ENCODE measurements at places on chromosomes 11 and 22. TPM values are rescaled to one million over a fixed set of nuclear protein-coding genes. Genes with fewer than 3 reads are reported as not detected.

DNA sequence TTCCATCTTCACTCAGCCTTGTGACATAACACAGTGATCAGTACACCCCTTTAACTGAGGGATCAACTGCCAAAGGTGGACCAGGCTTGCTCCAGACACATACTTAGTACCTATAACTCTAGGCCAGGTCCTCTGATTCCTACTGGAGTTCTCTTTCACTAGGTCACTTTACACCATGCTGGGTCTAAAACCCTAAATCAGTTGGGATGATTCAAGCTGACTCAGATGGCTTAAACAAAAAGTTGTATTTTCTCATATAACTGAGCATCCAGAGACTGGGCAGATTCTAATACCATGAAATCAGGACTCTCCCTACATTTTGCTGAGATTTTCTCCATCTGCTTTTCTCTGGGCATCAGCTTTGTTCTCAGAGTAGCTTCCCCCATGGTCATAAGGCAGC lies 26.0 kb upstream of the FLI1 start:
- DNase-seq = no peak

- no peak for DNase-seq
These were observed 27.2 kb downstream of the ACAT1 start for GRCh38 chr11:108148556-108148955.

- DNase-seq = peak; percentile 48
These were observed 26.4 kb upstream of the OAF start for GRCh38 chr11:120184371-120184945.

The HSCB gene
- 11.6 TPM for total RNA-seq

GRCh38 chr11:125164422-125165110 lies at the start of gene PKNOX2:
TSS of gene PKNOX2 (plus strand) at chr11:125164751. CDS start at chr11:125351306, 186,555 bp downstream.
- DNase-seq = peak; percentile 97

GRCh38 chr22:42368379-42369249 lies 63.6 kb downstream of the NFAM1 start:
- DNase-seq = no peak

GRCh38 chr11:13251966-13252365 lies 25.6 kb upstream of the BMAL1 start:
- no peak for DNase-seq

DNA sequence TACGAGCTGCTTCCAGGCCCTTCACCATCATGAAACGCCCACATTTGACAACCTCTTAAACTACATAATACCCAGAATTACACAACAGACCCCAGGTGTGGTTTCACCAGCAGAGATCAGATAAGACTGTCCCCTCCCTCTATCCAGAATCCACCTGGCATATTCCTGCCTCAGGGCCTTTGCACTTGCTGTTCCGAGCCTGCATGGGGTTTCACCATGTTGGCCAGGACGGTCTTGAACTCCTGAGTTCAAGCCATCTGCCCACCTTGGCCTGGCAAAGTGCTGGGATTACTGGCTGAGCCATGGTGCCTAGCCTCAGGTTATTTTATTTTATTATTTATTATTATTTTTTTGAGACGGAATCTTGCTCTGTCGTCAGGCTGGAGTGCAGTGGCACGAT lies 73.4 kb downstream of the FBXO7 start:
- DNase-seq = no peak

GRCh38 chr11:69449320-69450063 lies 32.0 kb upstream of the LINC01488 start:
- DNase-seq = no peak

GRCh38 chr22:11627798-11628650 lies 3900.0 kb upstream of the OR11H1 start:
- DNase-seq = peak; percentile 88

- no peak for DNase-seq
These were observed 98.8 kb downstream of the CRYBB2 start for GRCh38 chr22:25318081-25318823.

- peak; percentile 75 for DNase-seq
These were observed 524.5 kb downstream of the BRD1 start for GRCh38 chr22:49303061-49303735.

- no peak for DNase-seq
These were observed 44.6 kb downstream of the SPATA19 start for GRCh38 chr11:133800666-133801065.

- peak; percentile 94 for DNase-seq
These were observed 194.1 kb downstream of the IGLL1 start for GRCh38 chr22:23385678-23386631.

GRCh38 chr11:40354121-40354520 lies 1105.3 kb downstream of the LRRC4C start:
- DNase-seq = no peak

- no peak for DNase-seq
These were observed 84.2 kb upstream of the SLC25A18 start for GRCh38 chr22:17479135-17479534.

- no peak for DNase-seq
These were observed 105.8 kb downstream of the DSCAML1 start for GRCh38 chr11:117691218-117691514.

The CDK2AP2 gene
- total RNA-seq = 37.4 TPM

DNA sequence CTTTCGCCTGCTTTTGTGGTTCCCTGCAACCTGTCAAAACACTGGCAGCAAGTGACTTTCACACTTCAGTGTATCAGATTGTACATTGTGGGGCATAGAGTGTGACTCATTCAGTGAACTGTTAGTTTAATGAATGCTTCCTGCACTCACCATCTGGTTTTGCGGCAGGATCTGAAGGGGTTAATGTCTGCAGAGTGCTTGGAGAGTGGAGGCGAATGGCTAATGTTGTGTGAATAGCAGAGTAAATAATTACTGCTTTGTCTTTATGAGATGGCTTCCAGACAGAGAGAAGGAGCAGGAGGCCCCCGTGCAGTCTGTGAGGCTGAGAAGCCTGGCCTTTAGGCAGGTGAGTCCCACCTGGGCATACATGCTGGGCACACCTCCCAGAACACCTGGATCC lies 454.3 kb upstream of the KIRREL3 start:
- no peak for DNase-seq

DNA sequence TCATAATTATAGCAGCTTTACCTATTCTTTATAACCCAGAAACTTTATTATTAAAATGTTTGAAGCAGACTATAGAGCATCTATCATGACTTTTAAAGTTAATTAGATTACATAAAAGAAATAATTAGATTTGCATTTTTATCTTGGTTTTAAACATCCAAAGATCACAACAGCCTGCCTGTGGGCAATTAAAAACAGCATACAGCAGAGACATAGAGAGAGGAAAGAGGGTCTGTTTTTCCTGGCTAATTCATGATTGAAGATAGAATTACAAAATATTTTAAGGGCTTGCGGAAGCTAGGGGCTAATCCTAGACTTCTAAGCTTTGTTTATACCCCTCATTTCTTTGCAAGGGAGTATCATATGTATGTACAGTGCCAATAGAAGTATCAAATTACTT lies 178.1 kb downstream of the SOX6 start:
- DNase-seq = no peak

The PVALB gene
- not detected for total RNA-seq

DNA sequence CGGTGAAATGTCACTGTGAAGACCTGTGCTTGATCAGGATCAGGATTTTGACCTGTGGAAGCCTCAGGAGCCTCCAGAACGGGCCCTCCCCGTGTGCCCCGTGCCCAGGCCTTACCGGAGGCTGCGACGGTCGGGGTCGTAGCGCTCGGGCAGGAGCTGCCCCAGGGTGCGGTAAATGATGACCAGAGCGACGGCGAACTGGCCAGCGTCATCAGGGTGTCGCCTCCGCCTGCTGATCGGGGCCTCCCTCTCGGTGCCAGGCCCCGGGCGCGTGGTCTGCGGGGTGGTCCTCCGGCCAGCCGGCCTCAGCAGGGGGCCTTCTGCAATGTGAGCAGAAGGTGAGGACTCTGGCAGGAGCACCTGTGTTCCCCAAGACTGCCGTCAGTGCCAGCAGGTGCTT lies 46.2 kb downstream of the TRMU start:
- no peak for DNase-seq

GRCh38 chr11:119338318-119338890 lies 2.3 kb downstream of the C1QTNF5 start:
- DNase-seq = peak; percentile 91

- no peak for DNase-seq
These were observed 568 bp upstream of the BIK start for GRCh38 chr22:43109921-43110443.

GRCh38 chr11:60563553-60564235 lies 48.5 kb downstream of the MS4A13 start:
- DNase-seq = no peak

GRCh38 chr22:49771266-49772065 lies 56.2 kb downstream of the BRD1 start:
- no peak for DNase-seq

DNA sequence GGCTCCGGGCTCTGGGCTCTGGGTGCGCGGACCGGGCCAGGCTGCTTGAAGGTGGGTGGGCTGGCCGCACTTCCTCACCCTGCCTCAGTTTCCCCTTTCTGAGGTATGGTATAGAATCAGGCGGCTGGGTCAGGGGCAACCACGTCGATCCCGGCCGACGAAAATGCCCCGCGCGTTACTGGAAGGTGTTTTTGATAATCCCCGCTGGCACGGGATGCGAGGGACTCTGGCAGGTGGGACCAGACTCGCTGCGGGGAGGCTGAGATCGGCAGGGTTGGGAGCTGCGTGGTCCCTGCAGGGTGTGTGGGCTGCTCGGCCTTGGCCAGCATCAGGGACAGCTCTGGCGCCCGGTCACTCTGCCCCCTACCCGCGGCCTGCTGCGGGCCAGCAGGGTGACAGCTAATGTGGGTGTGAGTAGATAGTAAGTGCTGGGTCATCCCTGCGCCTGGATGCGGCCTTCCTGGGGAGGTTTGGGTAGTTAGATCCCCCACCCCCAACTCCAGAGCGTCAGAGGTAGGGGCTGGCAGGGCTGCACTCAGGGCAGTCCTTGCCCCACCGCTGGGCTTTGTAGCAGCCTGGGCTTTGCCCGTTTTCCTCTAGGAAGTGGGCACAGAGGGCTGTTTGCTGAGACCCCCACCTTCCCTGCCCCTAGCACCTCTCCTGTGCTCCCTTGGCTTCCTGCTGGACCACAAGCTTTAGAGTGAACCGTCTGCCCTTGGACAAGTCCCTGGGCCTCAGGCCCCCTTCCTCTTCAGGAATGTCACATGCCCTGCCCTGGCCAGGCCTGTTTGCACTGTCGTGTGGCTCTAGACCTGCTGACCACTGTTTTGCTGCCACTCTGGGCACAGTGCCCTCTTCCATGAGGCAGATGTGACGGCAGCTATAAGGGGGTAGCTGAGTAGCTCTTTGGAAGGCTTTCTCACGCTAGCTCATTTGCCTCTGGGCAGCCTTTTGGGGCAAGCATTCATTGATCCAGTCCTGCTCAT lies 579 bp downstream of the TANGO2 start:
- DNase-seq = no peak

DNA sequence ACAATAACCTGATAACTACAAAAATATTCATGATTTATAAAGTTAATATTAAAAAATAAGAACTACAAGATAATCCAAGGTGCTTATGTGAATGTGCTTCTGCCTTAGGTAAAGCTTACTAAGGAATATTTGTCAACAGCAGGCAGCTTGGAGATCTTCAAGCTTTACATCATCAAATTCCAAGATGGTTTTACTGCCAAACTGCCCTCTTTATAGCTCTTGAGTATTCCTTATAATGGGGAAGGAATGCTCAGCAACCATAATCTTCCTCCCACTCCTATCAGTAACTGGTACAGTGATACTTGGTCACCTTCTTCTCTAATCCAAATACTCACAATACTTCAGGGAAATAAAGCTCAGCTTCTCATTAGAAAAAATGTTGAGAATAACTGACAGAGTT lies 30.1 kb downstream of the SBF2 start:
- DNase-seq = no peak
